ENCODE measurements at places on chromosomes 1 and 21.

DNA sequence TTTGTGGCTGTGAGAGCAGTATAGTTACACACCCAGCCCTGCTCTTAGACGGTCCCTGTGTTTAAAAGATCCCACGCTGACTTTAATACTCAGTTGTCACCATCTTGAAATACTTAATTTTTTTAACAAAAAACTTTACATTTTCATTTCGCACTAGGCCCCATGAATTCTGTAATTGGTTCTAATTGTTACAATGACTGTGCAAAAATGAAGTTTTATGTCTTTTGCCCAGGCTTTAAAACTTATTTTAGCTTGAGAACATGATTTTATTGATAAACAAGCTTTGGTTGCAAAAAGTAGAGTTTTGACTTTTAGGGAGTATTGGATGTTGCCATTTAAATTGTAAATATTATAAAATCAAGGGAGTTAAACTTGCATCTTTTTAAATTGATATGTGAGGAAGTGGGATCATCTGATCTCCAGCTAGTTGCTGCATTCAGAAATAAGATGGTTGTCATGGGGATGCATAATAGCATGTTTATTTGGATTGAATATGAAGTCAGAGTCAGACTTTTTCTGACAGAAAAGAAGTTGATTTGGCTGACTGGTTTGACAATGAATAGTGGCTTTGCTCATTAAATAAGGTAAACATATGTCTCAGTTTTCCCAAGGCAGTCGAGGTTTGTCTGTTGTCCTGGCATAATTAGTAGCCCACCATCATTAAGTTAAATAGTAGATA, 23.0 kb upstream of the CRP start:
- no peak for DNase-seq

- no peak for DNase-seq
Measured at GRCh38 chr1:168235548-168235885, 9.7 kb downstream of the SFT2D2 start.

GRCh38 chr1:55503663-55504305, 288.6 kb upstream of the USP24 start:
- no peak for DNase-seq

GRCh38 chr1:219940707-219941106, 12.3 kb upstream of the SLC30A10 start:
- DNase-seq, result no peak

GRCh38 chr1:156583821-156584622, 4.5 kb downstream of the TTC24 start:
- peak; percentile 55 for DNase-seq

DNA sequence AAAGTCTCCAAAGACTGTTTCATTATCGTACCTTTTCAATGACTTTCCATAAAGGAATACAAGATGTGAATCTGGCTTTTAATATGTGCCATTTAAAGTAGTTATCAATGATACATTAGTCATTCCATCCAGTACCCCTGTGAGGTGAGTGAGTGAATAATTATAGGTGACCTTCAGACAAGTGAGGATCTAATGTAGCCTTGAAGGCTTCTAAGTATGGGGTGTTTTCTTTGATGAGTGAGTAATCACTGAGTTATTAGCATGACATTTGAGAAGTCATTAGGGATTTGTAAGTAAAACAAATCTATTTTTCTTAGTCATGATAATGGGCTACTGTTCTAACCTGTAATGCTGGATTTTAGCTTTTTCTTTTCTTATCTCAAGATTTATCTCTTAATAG, 831.4 kb downstream of the ADGRL2 start:
- no peak for DNase-seq

- DNase-seq, result no peak
Measured at GRCh38 chr1:159012495-159012894, 2.8 kb downstream of the IFI16 start.

DNA sequence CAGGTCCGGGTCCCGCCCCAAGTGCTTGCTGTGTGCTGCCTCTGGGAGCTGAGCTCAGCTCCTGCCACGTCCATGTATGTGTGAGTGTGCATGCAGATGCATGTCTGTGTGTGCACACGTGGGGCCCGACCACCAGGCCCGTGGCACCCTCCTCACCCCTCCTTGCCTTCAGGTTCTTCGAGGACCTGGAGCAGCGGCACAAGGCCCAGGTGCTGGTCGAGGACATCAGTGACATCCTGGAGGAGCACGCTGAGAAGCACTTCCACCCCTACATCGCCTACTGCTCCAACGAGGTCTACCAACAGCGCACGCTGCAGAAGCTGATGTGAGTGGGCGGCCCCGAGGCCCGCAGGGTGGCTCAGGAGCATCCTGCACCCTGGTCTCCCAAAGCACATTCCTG, 18.4 kb downstream of the ARHGEF16 start:
- DNase-seq, result no peak

DNA sequence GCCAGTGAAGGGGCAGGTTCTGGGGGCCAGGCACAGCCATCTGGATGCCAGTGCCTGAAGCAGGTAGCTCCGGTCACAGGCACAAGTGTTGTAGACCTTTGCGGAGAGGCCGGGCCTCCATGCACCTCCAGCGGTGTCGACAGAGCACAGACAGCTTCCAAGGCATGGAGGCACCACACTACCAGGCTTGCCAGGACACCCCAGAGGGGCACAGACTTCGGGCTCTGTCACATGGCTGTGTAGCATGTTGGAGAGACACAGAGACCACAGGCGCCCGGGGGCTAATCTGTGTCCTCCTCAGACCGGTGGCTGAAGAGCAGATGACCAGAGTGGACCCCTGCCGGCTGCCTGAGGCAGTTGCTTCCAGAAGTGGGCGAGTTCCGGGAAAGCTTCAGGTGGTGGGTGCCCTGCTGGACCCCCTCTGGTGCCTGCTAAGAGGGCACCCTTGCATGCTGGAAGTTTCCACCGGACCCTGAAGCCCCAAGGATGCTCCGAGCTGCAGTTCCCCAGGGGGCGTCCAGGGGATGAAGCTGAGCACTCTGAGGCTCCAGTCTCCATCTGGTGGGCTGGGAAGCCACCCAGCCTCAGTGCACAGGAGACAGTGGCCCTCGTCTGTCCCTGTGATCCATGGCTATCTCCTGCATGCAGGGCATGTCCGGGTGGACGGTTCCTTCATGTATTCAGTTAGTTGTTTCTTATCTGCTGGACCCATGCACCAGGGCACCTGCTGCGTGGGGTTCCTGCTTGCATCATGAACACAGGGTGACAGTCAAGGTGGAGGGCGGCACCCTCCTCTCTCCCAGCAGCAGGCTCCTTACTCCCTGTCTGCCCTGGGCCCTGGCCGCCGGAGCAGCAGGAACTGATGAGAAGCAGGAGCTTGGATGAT, 82.4 kb downstream of the OBSCN start:
- DNase-seq, result no peak

- no peak for DNase-seq
Measured at GRCh38 chr1:60483509-60483908, 409.9 kb upstream of the C1orf87 start.

DNA sequence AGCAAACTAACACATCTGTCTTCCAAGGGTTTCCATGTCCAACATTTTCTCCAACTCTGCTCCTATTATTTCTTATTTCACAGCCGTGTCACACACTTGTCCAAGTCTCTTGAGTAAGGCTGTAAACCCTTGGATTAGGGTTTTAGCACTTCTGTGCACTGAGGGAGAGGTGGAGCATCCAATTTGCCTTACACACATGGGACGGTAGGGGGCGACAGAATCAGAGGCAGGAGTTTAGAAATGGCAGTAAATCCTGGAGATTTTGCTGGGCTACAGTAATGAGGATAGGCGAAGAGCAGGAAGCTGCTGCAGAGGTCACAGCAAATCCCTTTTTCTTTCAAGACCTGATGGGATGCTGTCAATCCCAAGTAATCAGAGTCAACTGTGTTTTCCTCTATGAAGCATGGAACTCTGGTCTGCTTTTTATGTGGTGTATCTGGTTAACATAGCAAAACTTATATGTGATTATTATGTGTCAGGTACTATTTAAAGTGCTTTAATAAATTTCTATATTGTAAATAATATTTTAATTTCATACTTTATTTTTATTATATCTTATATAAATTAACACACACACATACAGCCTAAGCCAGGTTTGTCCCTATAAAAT, 15.4 kb upstream of the LCE5A start:
- no peak for DNase-seq

DNA sequence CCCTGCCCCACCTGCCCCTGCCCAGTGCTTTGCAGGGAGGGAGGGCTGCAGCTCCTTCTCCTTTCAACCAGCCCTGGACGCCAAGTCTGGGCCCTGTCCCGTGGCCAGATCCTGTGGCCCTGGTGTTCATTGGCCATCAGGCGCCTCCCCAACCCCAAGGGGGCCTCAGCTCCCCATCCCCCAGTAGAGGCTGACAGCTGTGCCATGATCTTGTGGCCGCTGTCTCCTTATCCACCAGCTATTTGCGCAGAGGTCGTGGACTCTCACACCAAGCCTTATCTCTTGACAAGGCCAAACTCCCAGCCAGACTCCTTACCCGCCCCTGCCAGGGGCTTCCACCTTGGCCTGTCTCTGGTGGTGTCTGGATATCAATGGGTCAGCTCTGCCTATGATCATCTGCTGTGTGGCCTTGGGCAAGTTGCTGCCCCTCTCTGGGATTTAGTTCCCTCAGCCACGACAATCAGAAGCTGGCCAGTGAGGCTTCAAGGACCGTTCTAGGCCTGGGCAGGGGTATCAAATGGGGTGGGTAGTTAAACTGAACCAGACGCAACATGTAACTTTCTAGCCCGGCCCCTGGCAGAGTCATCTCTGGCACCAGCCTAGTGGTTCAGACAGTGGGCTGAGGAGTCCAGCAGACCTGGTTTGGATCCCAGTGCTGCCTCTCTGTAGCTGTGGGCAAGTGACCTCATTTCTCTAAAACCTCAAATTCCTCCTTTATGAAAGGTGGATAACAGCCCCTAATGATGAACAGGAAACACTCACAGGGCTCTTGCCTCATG, 3.3 kb upstream of the COL8A2 start:
- DNase-seq, result no peak

GRCh38 chr1:213103377-213104306, 52.6 kb downstream of the RPS6KC1 start:
- DNase-seq, result no peak

DNA sequence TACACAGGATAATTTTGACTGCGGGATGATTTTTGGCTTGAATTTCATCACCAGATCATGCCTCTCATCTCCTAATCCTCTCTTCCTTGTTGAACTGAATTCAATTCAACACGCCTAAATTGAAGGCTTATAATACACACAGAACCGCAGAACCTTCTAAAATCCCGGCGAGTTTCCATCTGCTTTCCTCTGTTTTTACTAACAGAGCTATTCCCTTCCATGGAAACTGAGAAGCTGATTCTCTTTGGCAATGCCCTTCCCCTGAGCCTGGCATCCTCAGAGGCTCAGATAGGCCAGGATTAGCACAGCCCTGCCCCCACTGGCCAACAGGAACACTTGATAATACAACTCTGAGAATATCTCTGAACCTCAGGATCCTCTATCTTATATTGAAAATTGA, 130.2 kb downstream of the CAPN8 start:
- DNase-seq, result no peak

GRCh38 chr1:76786222-76786621, 81.1 kb upstream of the ST6GALNAC5 start:
- no peak for DNase-seq

- DNase-seq, result no peak
Measured at GRCh38 chr21:46182548-46183336, 1.5 kb downstream of the SPATC1L start.

DNA sequence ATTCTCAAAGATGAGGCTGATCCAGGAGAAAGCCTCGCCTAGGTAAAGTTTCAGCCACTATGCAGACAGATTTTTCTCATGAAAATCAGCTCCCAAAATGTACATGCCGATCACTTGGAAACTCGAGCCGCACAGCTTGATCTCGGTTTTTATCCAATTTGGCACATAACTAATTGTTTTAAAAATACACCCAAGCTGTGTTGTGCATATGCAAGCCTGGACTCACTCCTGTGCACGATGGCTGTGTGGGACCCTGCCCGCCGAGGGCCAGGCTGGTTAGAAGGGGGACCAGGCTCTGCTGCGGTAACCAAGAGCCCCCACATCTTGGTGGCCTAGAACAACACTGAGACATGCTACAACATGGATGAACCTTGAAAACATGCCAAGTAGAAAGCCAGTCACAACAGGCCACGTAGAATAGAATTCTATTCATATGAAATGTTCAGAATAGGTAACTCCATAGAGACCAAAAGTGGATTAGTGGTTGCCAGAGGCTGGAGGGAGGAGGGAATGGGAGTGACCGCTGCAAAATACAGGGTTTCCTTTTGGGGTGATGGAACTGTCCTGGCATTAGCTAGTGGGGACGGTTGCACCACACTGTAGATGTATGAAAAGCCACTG, 16.1 kb upstream of the LDLRAP1 start:
- no peak for DNase-seq

- no peak for DNase-seq
Measured at GRCh38 chr1:186682736-186683135, 2.5 kb upstream of the PTGS2 start.

- no peak for DNase-seq
Measured at GRCh38 chr21:42790520-42791065, 88.7 kb downstream of the WDR4 start.

DNA sequence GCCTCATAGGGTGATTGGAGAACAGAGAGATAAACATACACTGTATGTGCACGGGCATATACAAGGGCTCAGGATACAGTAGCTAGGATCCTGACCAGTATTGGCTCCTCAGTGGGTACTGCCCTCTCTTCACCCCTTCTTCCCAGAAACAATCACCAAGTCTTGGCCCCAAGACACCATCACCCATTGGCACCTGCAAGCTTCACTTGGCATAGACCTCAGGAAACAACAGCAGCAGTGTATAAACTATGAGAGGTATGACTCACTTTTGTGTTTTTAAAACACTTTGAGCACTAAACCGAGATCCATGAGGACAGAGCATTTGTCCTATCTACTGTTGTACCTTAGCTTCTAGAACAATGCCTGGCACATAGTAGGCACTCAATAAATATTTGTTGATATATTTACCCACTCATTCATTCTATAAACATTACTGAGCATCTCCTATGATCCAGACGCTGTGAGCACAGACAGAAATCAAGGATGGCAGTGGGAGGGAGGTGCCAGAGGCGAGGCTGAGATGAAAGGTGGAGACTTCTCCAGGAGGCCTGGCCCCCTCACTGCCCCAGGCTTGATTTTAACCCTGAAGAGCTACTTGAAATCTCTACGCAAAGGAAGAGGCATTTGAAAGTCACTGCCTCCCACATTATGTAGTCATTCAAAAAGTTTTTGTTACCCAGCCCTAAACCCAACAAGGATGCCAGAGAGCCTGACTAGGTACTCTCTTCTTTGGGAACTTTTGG, 95.2 kb downstream of the CAMK2N1 start:
- DNase-seq, result no peak

- DNase-seq, result no peak
Measured at GRCh38 chr1:30853350-30853749, 55.2 kb downstream of the SDC3 start.

DNA sequence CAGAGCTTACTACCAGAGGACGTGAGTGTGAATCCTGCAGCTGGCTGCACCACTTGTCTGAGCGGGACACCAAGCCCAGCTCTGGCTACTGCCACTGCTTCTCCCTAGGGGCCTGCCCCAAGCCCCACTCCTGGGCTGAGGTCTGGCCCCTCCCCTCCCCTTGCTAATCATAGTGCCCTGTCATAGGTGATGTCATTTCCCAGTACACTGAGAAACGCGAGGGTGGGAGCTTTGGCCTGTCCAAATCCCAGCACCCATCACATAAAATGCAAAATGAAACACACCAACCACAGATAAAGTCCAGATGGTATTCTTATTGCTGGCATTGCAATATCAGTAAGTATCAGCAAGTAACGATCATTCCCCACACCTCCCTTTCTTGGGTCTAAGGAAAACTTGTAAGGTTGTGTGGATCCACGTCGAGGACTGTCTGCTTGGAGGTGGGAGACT, 77.7 kb downstream of the TOMM20 start:
- no peak for DNase-seq

GRCh38 chr1:241518476-241519307, 863 bp downstream of the FH start:
- DNase-seq, result no peak

Data from left hindlimb (tissue), 1 donor.